ENCODE measurements at places on chromosomes 3 and 15.

- DNase-seq, result no peak
Observed at GRCh38 chr3:174162550-174162949, 696.6 kb upstream of the NAALADL2 start.

GRCh38 chr15:63491116-63491827 lies 13.1 kb upstream of the USP3 start:
- DNase-seq, result no peak

- DNase-seq, result no peak
Observed at GRCh38 chr3:11288786-11289637, 16.8 kb downstream of the ATG7 start.

DNA sequence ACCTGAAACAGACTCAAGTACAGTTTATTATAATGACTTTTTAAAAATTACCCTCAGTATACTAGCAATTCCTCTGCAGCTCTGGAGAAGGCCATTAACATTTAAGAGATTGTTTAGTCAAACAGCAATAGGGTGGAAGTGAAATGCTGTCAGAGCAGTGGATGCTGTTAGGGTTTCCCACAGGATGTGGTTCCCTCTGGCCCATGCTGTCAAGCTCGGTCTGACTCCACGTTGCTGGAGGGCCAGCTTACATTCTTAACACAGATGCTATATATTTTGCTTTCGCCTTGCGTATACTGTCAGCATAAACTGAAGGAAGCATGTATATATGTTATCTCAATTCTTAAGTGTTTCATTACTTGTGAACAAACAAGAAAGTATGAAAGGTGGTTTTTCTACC lies 231.1 kb upstream of the COL8A1 start:
- no peak for DNase-seq

DNA sequence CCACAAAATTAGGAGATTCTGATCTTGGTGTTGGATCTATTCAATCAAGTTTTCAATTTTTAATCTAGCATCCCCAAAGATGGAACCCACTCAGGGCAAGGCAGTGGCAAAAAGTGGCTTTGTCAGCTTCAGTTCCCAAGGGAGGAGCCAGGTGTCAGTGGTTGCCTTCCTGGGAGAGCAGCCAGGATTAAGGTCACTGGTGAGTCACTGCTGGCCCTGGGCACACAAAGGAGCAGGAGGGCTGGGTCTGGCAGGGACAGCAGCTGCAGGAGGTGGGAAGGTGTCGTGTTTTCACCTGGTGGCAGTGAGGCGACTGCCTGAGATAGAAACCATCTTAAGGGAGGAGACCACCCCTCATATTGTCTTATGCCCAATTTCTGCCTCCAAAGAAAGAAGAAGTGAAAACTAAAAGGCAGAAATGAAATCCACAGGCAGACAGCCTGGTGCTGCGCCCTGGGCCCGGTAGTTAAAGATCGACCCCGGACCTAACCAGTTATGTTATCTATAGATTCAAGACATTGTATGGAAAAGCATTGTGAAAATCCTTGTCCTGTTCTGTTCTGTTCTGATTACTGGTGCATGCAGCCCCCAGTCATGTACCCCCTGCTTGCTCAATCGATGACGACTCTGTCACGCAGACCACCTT lies 5.9 kb upstream of the KLHL25 start:
- no peak for DNase-seq

- no peak for DNase-seq
Observed at GRCh38 chr3:134326760-134327593, 47.3 kb downstream of the AMOTL2 start.

All from activated CD4-positive, CD25-positive, alpha-beta regulatory T cell (primary cell).